ENCODE measurements at places on chromosomes 5 and 9.

GRCh38 chr9:33465596-33466564 lies 7.8 kb downstream of the NOL6 start:
- DNase-seq, result no peak

GRCh38 chr5:143355710-143356109 lies 47.8 kb downstream of the NR3C1 start:
- peak; percentile 61 for DNase-seq

DNA sequence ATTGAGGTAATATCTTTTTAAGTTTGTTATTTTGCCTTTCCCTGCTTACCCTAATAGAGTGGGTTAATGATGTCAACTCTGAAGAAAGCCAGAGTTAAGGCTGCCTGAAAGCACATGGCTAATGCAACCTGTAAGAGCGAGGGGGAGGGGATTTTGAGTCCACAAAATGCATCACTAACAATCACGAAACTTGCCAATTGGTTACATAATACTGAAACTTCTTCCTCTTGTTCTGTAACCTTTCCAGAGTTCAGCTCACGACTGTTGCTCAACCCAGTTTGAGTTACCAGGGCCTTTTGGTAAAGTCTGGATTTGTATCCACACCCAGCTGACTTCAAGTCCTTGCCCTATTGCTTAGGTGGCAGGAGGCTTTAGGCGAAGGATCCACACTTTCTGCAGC lies 308.8 kb downstream of the EFNA5 start:
- DNase-seq, result no peak

DNA sequence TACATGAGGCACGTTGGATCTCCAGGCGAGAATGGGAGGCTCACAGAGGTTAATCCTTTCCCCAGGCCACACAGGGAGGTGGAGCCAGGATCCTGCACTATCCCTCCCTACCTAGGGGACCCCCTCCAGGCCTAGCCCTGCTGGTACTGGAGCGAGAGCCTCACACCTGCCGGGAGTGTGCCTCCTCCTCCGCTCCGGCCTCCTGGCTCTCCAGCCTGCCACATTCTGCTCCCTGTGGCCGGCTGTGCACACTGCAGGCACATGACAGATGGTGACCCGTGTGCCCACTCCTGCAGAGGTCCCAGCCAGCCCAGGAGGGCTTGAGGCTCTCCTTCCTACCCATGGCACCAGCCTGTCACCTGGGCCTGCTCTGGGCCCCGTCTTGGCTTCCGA lies 93.4 kb downstream of the RXRA start:
- no peak for DNase-seq

- DNase-seq, result no peak
Observed at GRCh38 chr5:155530046-155530445, 516.5 kb downstream of the KIF4B start.

- no peak for DNase-seq
Observed at GRCh38 chr5:177596775-177597238, 3.1 kb upstream of the B4GALT7 start.

DNA sequence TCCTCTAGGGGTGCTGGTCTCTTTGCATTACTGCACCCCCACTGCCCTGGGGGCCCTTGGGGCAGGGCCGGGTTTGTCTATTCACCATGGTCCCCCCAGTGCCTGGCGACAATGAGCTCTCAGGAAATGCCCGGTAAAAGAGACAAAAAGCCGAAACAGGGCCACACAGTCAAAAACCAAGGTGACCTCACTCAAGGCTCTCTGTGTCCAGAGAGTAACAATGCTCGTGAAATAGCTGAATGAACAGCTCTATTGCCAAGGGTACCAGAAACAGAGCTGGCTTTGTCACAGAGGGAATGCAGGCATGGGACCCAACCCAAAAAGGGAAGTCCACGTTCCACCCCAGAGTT lies 16.0 kb downstream of the SH3PXD2B start:
- no peak for DNase-seq

GRCh38 chr9:127463382-127463781 lies 12.1 kb downstream of the LRSAM1 start:
- no peak for DNase-seq

- no peak for DNase-seq
Observed at GRCh38 chr5:149422366-149423048, 43.4 kb upstream of the IL17B start.

DNA sequence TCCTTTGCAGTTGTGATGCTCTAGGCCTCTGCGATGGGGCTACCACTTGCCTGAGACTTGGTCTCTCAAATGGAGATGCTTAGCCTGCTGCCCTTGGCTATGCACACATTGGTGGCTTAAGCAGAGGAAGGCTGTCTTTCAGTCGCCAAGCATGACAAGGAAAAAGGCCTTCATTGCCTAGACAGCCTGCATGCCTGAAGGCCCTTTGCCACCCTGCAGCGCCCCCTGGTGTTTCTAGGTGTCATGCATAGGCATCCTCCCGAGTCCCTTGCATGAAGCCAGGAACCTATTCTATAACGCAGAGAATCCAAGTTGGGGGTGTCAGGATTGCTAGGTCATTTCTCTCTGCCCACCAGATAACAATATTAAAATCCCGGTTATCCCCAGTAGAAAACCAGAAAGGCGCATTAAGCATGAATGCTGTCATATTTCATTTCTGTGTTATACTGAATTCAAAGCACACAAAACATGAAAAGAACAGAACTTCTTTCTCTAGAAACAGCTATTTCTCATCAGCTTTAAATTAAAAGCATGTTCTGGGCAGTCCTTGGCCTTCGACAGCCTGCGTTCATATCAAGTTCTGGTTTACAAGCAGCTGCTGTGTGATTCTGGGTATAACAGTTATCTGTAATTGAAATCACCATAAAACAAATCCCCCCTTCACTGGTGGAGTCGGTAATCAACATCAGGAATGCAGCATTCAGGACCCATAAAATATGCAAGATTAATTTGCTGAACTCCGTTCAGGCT lies 59.7 kb upstream of the TRPC7 start:
- DNase-seq, result peak; percentile 20

GRCh38 chr5:2005101-2006041 lies 122.6 kb upstream of the IRX4 start:
- DNase-seq, result no peak

GRCh38 chr9:110571801-110572483 lies 7.6 kb downstream of the SVEP1 start:
- no peak for DNase-seq

- no peak for DNase-seq
Observed at GRCh38 chr9:106414042-106414441, 448.9 kb upstream of the ZNF462 start.

GRCh38 chr9:97578846-97579245 lies 54.3 kb downstream of the TSTD2 start:
- DNase-seq, result no peak

- no peak for DNase-seq
Observed at GRCh38 chr9:72089451-72090130, 29.2 kb upstream of the C9orf57 start.

DNA sequence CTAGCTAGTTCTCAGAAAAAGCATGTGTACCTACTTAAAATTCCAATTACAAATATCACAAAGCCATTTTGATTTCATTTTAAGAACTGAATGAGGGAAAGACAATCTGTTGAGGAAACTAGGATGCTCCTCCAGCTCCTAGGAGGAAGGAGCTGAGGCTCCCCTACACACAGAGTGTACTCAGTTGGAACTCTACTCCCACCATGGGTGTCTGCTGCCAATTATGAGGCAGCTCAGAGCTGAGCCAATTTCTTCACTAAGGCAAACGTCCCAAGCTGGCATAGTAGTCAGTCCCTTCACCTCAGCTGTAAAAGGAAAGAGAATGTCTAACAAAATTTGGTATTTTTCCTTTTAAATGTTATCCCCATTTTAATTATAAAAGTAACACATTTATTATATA lies 300.0 kb upstream of the TRPC7 start:
- no peak for DNase-seq

GRCh38 chr5:107329850-107330249 lies 340.9 kb downstream of the EFNA5 start:
- DNase-seq, result no peak

DNA sequence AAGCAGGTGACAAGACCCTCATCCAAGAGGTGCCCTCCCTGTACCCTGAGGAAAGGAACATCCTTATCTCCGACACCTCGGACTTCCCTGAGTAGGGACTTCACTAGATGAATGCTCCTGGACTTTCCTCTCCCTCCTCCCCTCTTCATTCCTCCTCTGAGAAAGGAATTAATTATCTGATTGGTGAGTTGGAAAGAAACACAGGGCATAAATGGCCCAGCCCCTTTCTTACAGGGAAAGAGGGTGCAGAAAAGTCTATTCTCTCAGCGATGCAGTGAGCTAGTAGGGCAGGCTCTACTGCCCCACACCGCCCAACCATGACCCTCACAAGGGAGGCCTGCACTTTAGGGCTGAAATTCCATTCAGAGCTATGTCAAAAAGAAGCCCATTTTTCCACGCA lies 87.5 kb downstream of the TTC39B start:
- no peak for DNase-seq

GRCh38 chr5:141870228-141870627 lies 8.0 kb downstream of the PCDH1 start:
- no peak for DNase-seq

DNA sequence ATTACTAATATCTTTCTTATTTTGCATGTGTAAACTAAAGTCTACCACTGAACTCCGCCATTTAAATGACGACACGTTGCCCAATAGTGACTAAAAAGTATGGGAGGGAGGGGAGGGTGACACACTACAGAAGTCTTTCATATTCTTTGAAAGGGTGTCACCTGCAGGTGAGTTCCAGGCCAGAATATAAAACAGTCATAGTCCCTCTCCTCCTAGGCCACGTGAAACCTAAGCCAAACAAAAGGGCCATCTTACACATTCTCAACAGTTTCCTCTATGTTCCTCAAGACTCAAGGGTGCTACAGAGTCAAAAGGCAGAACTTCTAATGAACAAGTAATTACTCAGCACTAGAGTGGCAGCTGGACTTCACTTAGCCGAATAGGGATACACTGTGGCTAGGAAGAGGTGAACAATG lies 6.4 kb downstream of the CEMIP2 start:
- DNase-seq, result no peak

DNA sequence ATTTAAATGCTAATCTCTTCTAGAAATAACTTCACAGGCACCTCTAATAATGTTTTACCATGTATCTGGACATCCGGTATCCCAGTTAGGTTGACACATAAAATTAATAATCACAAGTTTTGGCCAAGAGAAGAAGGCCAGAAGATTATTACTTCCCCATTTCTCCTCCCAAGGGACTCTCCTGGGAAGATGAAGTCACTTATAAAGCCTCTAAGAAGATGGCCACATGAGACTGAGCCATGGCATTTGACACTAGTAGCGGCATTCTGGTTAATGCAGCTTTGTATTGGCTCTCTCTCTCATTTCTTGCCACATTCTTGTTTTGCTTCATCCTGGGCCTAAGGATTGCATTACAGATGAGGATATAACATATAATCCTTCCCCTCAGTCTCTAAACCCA lies 34.5 kb upstream of the RASA1 start:
- no peak for DNase-seq

GRCh38 chr5:51944500-51945125 lies 561.4 kb downstream of the ISL1 start:
- no peak for DNase-seq

DNA sequence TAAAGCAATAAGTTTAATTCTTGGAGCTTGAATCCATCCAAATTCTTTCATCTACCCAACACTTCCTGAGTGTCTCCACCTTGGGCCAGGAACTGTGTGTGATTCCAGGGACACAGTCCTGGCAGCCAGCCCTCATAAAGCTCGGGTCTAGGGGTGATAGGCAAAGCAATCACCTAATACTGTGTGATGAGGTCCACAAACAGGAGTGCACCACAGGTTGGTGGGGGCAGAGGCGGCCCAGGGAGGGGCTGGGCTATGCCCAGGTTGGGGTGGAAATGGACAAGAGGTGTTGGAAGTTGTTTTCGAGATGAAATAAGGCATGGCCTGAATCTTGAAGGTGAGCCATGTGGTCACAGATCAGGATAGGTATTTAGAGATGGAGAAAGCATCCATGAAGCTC lies 133.9 kb upstream of the PTCH1 start:
- no peak for DNase-seq

DNA sequence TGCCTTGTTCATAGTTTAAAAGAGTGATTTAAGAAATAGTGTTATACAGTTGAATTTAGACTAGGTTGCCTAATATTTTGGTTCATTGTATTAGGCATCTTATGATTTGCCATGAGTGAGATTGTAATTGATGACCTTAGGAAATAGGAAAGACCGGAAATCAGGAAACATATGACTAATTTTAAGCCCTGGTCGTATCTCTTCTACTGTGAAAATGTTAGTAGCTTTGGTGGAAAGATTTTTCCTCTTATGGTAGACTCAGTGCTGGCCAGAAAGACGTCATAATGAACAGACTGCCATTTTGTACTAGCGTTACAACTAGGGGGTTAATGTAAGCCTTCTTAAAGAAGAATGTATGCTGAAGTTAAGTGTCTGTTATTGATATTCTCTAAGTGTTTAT lies 21.7 kb downstream of the SMARCA2 start:
- no peak for DNase-seq

DNA sequence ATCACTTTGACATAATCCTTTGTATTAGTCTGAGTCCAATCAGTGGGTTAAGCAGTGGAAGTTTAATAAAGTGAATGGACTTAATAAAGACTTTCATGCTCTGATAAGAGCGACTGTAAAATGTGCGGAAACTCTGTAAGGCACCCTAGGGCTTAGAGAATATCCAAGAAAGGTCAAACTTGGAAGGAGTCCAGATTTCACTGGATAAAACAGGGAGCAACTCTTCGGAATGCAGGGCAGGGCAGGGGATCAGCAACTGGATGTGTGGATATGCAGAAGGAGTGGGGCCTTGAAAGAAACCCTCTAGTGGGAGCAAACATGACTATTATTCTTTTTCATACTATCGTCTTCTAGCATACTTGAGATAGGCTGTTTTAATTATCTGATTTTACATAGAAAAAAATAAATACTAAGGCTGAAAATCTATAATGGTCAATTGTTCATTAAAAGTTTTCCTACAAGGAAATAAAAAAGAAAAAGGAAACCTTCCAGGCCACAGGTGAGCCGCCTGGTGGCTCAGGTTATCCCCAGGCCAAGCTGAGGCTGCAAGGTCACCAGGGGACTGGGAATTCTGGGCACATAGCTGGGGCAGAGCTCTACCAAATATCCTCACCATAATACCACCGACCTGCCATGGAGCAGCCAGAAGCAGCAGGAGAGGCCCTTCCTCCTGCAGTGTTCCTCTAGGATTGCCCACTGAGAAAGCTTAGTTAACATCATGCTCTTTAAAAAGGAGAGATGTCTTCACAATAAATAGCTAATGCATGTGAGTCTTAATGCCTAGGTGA lies 46.3 kb upstream of the CCDC112 start:
- no peak for DNase-seq
